Coronary artery (tissue), 2 donors: ENCODE measurements at places on chromosomes 3 and 15.

GRCh38 chr3:45773714-45774449 lies 22.5 kb downstream of the SLC6A20 start:
- peak; percentile 4 for DNase-seq

GRCh38 chr15:78052545-78052944 lies 25.0 kb downstream of the TBC1D2B start:
- DNase-seq = no peak

- DNase-seq = no peak
These were observed 18.2 kb upstream of the EOGT start for GRCh38 chr3:69031635-69032034.

GRCh38 chr3:13370609-13371008 lies 49.5 kb downstream of the NUP210 start:
- DNase-seq = no peak

DNA sequence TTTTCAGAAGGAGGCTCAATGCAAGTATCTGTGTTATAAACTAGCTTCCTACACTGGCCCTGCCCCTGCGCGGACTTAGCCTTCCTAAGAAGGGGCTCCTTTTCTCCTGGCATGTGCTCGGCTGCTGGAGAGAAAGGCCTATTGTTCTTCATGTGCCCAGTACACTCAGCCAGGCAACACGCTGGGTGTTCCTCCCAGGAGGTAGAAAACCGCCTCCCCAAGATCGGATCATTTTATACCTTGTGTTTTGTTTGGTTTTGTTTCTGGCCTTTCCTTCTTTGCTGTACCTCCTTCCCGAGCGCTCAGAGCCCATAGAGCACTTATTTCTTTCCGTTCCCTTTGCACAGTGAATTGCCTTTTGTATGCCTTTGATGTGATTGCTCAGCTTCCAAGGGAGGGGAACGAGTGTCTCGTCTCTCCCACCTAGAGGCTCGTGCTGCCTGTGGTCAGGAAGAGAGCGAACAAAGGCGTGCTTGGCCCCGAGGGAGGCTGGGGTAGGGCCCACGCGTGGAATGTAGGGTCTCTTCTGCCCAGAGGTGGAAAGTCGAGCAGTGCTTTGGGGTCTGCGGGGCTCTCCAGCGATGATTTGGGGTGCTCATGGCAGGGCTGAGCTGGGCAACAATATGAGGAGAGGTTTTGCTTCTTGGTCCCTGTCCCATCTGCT lies 30.0 kb downstream of the CCNL1 start:
- no peak for DNase-seq

GRCh38 chr3:177122183-177122856 lies 75.0 kb downstream of the TBL1XR1 start:
- DNase-seq = no peak

- no peak for DNase-seq
These were observed 406.2 kb downstream of the MFSD1 start for GRCh38 chr3:159208050-159208449.

GRCh38 chr3:137854533-137855261 lies 90.6 kb downstream of the SOX14 start:
- no peak for DNase-seq

- no peak for DNase-seq
These were observed 1.4 kb upstream of the TGFBR2 start for GRCh38 chr3:30605005-30605404.

GRCh38 chr3:141373768-141374526 lies 5.6 kb downstream of the ZBTB38 start:
- DNase-seq = no peak

- no peak for DNase-seq
These were observed 396.2 kb upstream of the CDIN1 start for GRCh38 chr15:36183201-36183600.

- no peak for DNase-seq
These were observed 3.8 kb downstream of the TCTA start for GRCh38 chr3:49415931-49416601.

DNA sequence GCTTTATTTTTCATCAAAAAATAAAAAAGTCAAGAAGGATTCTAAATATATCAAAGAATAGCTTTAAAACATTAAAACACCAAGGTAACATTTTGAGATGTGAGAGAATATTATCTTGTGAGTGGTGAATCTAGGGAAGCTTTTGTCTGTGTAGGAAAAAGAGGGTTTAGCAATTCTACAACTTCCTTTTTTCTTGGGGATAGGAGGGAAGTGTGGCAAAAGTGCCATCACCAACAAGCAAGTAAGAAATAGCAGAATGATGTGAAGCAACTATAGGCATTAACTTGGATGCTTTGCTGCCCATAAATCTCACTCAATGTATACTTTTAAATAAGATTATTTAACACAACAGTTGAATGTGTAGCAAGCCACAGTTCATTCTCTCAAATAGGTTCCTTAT lies 57.8 kb upstream of the SUCLG2 start:
- DNase-seq = no peak

GRCh38 chr3:71227270-71227661 lies 356.3 kb downstream of the FOXP1 start:
- DNase-seq = no peak

DNA sequence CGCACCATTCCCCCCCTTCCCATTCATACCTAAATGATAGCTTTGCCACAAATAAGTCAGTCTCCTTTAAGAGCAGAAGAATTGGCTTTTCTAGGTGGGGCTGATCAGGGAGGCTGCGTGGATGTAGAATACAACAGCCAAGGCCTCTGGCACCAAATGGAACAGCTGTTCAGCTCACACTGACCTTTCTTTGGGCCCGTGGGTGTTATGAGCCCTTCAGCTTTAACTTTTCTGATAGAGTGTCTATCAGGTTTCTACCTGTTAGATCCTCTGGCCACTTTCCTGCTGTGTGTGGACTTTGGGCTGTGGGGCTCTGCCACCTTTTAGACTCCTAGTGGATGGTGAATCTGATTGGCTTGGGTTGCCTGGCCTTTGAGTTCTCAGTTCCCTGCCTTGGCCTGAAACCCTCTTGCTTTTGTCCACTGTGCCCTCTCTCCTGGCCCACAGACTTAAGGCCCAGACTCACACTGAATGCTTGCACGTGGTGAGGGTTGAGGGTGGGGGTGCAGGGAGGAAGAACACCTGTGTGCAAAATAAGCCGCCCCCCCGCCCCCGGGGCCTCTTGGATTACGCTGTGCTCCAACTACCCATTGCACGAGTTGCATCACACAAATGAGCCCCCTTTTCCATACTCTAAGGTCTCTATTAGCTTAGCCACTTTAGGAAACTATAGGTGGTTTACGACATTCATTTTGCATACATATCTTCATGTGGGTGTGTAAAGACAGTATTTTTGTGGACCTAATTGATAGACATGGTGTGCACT lies 1.3 kb upstream of the RFX7 start:
- DNase-seq = no peak

DNA sequence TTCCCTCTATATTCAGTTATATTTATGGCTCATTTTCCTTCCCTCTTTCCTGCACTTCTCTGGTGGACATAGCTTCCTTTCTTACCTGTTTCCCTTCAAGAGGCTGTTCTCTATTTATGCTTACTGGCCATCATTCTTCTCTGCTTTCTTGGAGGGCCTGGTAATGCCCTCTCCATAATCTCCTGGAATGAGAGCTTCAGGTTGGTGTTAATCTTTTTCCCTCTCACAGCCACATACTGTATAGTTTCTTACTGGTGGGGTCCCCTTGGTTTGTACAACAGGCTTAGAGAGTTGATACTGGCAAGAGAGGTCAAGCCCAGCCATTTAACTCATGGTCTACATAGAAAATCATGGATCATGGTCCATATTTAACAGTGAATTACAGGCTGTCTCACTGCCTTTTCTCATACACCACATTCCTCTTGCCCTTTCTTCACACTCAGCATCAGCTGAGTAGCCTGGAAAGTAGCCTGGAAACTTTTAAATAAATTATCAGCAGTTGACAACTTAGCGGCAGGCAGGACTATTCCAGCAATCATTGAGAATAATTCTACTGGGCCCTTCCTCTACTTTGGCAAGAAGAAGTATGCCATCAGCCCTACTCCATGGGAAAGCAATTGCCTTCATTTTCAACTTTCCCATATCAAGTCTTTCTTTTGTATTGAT lies 38.0 kb upstream of the DPH6 start:
- DNase-seq = no peak

- DNase-seq = no peak
These were observed 234.0 kb upstream of the PPP2R3A start for GRCh38 chr3:135731546-135731945.

DNA sequence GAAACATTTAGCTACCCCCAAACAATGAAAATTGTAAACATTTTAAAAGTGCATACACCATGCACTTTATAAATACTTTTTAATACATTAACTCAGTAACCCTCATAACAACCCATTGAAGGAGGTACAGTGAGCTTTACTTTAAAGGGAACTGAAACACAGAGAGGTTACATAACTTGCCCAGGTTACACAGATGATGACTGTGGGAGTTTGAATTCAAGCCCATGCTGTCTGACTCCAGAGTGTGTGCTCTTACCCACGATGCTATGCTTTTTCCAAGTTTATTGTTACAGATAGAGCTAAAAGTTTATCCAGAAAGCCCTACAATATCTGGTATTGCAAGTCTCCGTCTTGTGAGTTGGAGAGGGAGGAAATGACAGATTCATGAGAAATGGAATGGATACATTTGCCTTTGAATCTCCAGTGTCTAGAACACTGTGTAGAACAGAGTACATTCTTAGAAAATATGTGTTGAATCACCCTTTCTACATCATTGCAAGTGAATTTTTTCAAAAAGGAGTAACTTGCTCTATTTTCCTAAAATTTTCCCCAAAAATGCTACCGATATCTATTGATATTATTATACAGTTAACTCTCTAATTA lies 428.3 kb downstream of the NAALADL2 start:
- DNase-seq = no peak

- no peak for DNase-seq
These were observed 162.6 kb upstream of the ABI3BP start for GRCh38 chr3:101155825-101156224.

DNA sequence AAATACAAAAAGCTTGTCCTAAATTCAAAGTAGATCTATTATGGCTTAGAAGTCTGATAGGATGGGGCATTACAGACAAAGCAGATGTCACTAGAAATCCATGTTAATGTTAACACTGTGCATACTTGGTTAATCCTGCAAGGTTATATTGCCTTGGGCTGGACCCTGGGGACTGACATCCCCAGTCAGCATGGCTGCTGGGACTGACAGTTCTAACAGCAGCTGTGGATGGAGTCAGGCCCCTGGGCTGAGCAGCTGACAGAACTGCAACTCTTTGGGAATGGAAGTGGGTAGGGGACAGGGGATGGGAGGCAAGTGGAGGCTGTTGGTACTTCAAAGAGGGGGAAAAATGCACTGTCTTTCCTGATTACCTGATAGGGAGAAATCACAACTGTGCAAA lies 7.5 kb downstream of the P2RY1 start:
- DNase-seq = no peak

- no peak for DNase-seq
These were observed 54.5 kb upstream of the GOLGA6B start for GRCh38 chr15:72599855-72600464.

- no peak for DNase-seq
These were observed 115.6 kb downstream of the ADAMTSL3 start for GRCh38 chr15:83769411-83769999.

GRCh38 chr3:108122276-108122675 lies 31.4 kb upstream of the CD47 start:
- DNase-seq = no peak

- DNase-seq = no peak
These were observed 248.0 kb upstream of the THBS1 start for GRCh38 chr15:39332846-39333245.

GRCh38 chr15:81152339-81152738 lies 18.3 kb downstream of the CFAP161 start:
- no peak for DNase-seq

DNA sequence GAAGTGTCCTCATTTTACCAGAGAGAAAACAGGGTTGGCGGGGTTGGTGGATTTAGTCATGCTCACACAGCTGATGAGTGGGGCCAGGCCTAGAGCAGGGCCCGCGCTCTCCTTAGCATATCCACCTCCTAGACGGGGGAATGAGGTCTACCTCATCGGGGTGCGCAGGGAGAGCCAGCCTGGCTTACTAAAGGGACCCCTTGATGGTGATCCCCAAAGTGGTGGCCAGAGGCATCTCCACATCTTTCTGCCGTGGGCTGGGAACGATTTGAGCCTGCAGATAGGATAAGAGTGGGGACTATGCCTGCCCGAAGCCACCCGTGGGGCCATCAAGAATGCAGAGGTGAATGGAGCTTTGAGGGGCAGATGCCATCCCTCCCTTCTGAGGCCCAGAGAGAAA lies 69.4 kb downstream of the UMPS start:
- no peak for DNase-seq

GRCh38 chr3:126959136-126959920 lies 23.6 kb upstream of the PLXNA1 start:
- no peak for DNase-seq

DNA sequence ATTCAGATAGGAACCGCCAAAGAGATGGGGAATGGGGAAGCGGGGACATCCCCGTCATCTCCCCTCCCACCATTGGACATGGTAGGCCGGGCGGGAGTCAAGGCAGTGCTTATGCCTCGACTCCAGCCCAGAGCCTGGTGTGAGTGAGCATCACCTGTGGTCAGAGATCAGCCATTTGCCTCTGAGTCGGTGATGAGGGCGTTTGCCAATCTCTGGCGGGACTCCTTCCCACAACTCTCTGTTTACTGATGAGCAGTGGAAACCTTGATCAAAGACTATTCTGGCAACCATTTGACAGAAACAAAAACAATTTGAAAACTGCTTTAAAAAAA lies 63.9 kb upstream of the HES1 start:
- DNase-seq = no peak

DNA sequence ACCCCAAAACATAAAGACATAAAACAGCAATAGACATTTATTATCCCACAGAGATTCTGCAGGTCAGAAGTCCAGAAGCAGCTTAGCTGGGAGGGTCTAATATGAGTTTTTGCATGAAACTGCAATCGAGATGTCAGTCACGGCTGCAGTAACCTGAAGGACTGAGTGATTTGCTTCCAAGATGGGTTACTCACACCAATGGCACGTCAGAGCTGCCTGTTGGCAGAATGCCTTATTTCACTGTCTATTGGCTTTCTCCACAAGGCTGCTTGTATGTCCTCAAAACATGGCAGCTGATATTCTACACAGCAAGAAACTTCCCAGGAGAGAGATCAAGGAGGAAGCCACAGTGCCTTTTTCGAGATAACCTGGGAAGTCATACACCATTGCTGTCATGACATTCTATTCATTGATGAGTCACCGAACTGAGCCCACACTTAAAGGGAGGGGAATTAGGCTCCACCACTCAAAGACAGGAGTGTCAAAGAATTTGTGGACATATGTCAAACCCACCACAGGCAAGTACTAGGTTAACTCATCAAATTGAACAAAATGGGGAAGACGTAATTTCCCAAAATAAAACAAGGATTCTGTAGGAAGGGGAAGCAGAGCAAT lies 122.2 kb downstream of the SYNPR start:
- no peak for DNase-seq

GRCh38 chr3:48367201-48367600 lies 4.8 kb upstream of the FBXW12 start:
- no peak for DNase-seq
